ENCODE measurements at places on chromosomes 11 and 22.
A peak's percentile ranks its signal among the peaks of the same experiment; 100 is the strongest.

DNA sequence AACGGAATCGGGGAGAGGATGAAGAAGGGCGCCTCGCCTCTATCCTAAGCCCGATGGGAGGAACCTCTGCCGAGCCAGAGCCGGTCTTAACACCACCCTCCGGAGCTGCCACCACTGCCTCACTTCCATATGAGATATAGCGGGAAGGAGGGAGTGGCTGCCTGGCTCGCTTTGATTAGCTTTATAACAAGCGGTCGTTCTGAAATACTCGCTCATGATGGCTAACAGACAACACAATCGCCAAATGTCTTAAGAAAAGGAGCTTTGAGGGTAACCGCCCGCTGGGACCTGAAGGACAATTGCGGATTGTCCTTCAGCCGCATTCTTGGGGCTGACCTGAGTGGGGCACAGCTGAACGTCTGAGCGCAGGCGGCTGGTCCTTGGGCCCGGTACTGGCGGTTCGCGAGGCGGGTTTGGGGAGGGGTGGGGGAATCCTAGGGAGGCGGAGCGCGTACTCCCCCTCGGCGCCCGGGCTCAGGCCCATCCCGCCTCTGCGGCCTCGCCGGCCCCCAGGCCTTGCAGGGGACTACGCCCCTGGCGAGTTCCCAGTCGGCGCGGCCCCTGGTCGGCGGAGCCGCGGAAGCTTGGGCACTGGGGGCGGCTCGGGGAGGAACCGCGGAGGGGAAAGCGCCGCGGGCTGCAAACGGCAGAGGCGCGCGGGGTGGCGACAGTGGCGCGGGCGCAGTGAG is at the start of gene PLAAT5:
TSS of gene PLAAT5 (minus strand) at position 617 of the 689 bp plus-strand sequence. CDS start at position 484, 133 bp downstream.
- DNase-seq, result no peak

GRCh38 chr22:47260551-47260950 is 498.1 kb downstream of the TBC1D22A start:
- peak; percentile 72 for DNase-seq

DNA sequence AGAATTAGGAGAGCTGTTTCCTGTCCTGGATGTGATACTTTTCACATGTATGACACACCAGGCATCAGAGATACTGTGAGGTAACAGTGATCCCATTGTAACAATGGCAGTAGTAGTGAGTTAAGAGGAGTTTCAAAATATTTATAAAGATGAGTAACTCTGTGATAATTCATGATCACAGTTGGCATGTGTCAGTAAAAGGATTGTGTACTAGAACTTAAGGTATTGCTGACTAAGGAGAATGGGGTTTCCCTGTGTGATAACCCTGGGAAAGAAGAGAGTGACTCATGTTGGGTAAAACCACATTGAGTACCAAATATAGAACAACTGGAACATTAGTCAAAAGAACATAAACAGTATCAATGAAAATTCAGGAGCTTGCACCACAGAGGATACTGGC is 22.9 kb upstream of the SLC5A1 start:
- DNase-seq, result no peak

- no peak for DNase-seq
Measured at GRCh38 chr11:61880031-61880430, 11.3 kb downstream of the FADS3 start.

- no peak for DNase-seq
Measured at GRCh38 chr11:58650496-58650895, 28.0 kb downstream of the CNTF start.

All from NCI-H510A (cell line).